ENCODE measurements at places on chromosomes 7 and 10.

DNA sequence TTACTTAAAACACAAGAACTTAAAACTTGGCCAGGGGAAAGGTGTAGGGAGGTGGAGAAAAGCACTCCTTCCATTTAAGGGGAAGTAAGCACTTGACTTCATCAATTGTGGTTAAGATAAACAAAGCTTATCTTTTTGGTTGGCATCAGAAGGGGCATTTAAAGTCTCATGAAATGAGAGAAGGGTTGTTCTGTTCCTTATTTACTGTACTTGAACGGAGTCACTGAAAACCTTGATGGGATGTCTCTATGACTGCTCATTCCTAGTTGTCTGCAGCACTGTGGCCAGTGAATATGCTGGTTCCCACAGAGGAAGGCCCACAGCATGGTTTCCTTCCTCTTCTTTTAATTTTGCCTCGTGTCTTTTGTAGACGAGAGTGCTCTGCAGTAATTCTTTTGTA lies 229.3 kb downstream of the AUTS2 start:
- no peak for DNase-seq

DNA sequence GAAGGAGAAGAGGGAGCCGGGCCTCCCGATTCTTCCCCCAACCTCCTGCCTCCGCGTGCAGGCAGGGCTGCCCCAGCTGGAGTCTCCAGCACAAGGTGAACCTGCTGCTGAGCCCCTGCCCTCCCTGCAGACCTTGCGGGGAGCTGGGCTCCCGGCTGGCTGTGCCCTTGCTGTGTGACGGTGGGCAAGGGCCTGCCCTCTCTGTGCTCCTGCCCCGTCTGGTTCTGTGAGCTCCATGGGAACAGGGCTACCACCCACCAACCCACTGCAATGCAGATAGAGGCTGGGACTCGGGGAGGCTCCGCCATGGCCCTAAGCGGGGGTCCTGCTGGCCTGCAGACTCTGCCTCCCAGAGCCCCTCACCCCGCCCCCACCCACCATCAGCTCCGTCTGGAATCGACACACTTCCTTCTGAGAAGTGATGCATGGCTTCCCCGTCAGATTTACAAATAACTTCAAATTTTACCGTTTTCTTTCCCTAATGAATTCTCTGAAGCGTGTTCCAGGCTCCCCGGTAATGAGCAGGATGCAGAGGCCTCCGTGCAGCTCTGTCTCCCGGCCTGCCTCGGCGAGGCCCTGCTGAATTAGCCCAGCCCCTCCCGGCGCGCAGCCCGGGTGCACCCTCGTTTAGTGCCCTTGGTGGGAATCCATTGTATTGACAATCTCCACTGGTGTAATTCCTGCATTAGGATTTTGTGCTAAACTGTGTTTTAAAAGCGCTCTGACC lies 111.0 kb downstream of the MICALL2 start:
- no peak for DNase-seq

- DNase-seq = no peak
Measured at GRCh38 chr7:24503506-24503905, 69.7 kb upstream of the PALS2 start.

DNA sequence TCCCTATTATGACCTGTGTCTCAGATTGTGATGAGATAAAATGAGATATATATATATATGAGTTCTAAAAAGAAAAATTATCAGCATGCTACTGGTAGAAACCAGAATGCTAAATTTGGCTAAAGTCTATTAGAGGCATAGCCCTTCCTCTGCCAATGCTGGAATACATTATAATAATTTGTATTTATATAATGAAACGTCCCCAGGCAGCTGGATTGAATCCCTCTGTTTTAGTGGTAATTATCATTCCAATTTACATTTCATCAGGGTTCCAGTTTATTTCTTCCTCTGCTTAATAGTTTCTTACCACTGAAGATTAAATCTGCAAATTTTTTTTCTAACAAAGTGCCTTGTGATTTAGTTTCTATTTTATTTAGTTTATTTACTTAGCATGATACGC lies 71.8 kb upstream of the ABI1 start:
- no peak for DNase-seq

GRCh38 chr10:102565793-102566192 lies 62.0 kb downstream of the SUFU start:
- DNase-seq = no peak

GRCh38 chr7:89607792-89608191 lies 546.5 kb upstream of the STEAP1 start:
- DNase-seq = no peak

GRCh38 chr10:5551531-5552375 lies 27.0 kb downstream of the CALML3 start:
- DNase-seq = no peak

DNA sequence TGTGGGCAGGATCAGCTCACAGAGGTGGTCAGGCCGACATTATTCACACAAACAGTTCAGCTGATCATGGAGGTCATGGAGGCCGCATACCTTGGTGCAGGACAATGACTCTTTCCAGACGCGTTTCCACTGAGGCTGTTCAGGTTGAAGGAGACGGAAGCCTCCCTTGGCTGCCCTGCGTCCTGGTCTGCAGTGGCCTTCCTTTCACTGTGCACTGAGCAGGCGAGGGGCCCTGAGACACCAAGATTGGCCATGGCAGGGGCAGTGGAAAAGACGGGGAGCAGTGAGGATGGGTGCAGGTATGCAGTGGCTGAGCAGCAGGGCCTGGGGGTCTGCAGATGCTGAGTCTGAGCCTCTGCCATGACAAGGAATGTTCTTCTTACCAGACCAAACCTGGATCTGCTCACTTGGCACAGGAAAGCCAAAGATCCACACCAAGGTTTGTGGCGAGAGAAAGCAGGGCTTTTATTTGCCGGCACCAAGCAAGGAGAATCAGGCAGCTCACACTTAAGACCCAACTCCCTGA lies 263.3 kb downstream of the GLRX3 start:
- no peak for DNase-seq

DNA sequence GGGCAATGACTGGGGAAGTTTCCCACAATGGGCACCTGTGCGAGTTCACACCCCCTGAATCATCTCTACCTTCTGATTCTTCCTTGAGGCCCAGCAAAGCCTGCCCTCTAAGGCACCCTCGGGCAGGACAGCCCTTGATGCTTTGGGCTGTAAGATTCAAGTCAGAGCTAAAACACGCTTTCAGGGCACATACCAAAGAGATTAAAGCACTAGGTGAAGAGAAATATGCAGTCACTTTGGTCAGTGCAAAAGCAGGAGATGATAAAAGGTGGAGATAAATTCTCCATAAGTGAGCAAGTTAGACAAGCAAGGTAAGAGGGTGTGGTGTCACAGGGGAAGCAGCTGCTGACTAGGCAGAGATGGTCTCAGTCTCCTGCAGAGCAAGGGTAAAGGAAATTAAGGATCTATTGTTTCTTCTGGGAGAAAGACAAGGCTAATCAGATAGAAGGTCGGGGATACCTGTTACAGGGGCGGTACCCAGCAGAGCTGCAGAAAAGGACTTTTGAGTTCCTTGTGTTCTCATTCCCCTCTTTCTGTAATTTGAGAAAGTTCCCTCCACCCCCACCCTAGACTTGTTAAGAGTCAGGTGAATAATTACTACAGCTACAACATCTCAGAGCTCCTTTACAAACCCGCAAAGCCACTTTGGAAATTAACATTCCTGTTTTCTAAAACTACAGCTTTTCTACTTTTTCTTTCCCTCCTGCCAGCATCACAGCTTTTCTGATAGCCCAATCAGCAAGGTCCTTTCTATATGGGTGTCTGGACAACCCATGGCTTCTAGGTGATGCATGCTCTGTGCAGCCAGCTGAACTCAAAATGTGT lies 26.4 kb downstream of the PDLIM1 start:
- no peak for DNase-seq

GRCh38 chr10:37671802-37672201 lies 185.6 kb downstream of the ZNF248 start:
- DNase-seq = no peak

GRCh38 chr10:90047243-90047729 lies 345.9 kb downstream of the KIF20B start:
- no peak for DNase-seq

DNA sequence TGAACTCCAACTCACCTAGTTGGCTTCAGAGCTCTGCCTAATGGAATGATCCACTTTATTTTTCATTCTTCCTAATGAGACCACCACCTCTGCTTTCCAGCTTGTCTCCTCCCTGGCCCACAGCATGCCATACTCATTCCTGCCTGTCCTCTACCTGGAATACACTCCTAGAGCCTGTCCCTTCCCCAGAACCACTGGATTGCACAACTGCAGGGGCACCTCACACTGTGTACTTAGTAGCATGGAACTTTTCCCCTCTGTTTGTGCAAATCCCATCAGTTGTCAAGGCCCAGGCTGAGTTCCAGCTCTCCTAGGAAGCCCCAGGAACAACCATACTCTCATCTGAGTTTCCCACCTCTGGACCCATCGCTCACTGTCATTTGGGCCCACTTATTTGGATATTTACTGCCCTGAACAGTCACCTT lies 15.6 kb downstream of the ALDH18A1 start:
- no peak for DNase-seq

GRCh38 chr7:27712217-27712616 lies 27.7 kb upstream of the TAX1BP1 start:
- no peak for DNase-seq

GRCh38 chr7:136146925-136147324 lies 169.8 kb upstream of the MTPN start:
- DNase-seq = no peak
